ENCODE measurements at places on chromosomes 7 and 10.

DNA sequence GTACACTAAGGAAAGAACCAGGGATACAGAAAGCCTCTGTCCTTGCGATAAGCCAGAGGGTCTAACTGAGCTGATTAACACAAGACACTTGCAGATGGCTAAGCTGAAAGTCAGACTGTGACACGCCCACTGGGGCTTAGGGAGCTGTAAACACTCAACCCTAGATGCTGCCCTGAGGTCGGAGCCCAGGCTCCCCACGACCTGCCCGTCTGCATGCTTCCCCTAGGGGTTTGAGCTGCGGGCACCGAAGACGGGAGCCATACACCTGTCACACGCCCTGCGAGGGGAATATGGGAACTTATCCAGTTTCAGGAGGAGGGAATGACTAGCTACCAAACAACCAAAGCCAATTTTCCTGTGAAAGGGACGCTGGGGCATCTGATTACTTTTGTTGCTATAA lies 96.0 kb downstream of the HTR5A start:
- no peak for DNase-seq

DNA sequence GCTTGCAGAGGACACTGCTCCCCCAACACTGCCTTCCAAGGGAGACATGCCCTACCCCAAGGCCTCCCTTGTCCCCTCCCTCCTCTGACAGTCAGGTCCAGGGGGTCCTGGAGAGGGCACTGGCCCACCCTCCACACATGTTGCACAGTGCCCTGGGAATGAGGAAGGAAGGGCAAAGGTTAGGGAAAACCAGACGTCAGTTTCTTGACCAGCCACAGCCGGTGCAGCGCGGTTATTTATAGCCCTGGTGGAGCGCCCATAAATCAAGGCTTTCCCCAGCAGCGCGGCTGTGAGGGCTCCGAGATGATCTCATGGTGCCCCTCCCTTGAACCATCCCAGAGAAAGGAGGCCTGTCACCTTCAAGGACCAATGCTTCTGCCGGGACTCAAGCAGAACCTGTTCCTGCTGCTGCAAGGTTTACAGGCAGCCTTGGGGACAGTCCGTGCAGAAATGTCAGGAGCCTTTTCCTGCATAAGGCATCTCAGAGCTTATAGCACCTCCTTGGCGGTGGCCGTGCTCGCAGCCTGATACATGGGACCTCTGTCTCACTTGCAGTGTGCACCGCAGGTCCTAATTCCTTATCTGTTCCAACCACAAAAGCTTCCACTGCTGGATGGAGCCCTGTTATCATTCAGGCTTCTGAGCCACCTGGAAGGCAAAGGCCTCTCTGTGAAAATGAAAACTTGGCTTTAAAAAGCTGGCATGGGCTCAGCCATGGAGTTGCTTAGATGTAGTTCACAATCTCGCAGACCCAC lies 127.3 kb downstream of the LHPP start:
- no peak for DNase-seq

GRCh38 chr7:137820677-137821420 lies 25.9 kb downstream of the DGKI start:
- DNase-seq = no peak

DNA sequence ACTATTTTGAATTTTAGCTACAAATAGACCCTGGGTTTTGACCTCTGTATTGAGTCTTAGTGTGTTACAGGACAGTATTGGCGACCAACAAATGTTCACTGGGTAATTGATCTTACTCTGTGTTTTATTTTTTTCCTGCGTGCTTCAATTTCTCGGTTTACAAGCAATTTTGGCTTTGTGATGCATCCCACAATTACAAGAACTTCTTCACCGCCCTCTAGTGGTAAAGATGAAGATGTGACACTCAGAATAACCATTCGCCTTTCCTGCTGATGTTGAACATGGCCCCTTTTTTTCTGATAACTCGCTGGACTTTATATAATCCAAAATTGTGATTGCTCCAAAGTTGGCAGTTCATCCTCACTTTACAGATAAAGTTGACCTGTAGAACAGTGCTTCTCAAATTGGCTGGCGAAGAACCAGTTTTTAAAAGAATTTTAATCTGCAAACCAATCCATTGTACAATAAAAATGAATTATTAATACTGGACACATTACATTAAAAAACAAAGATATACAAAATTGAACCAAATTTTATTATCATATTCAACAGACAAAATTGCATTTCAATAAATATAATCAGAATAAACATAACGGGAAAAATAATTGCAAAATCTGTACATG lies 20.2 kb upstream of the SMC3 start:
- no peak for DNase-seq

- no peak for DNase-seq
These were observed 14.0 kb downstream of the C10orf88 start for GRCh38 chr10:122939856-122940543.
